Renal pelvis (tissue), 12 donors: ENCODE measurements at places on chromosomes 2 and 18.

DNA sequence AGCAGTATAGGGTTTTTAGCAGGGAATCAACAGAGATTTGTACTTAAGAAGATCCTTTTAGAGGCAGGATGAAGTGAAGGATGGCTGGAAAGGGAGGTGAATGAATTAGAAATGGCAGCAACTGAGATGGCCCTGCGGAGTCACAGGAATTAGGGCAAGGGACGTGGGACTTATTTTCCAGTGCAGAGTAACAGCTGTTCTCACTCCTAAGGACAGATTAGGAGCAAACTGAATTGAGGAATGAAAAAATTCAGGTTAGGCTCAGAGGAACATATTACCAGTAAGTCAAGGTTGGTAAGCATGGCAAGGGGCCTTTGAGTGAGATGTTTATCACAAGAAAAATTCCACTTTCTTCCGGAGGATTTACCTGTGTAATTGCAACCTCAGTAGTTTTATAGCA, 34.4 kb downstream of the COL4A3 start:
- no peak for DNase-seq

DNA sequence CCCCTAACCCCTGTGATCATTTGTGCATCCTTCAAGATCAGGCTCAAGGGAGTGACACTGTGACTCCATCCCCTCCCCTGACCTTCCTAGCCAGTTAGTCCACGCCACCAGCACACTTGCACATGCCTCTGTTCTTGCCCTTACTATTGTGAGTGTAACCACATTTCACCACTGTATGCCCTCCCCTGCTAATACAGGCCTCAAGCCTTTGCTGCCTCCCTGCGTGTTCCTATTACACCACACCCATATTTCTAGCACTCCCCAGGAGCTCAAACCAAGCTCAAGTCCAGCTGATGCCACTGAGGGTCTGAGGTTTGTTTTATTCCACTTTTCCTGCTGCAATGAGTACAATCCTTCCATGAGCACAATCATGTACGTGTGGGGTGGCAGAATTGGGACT, 288.9 kb upstream of the FBXO11 start:
- DNase-seq = no peak

GRCh38 chr2:232363784-232364615, 14.6 kb upstream of the ALPP start:
- no peak for DNase-seq

- no peak for DNase-seq
Measured at GRCh38 chr2:129008055-129008880, 689.6 kb upstream of the HS6ST1 start.

DNA sequence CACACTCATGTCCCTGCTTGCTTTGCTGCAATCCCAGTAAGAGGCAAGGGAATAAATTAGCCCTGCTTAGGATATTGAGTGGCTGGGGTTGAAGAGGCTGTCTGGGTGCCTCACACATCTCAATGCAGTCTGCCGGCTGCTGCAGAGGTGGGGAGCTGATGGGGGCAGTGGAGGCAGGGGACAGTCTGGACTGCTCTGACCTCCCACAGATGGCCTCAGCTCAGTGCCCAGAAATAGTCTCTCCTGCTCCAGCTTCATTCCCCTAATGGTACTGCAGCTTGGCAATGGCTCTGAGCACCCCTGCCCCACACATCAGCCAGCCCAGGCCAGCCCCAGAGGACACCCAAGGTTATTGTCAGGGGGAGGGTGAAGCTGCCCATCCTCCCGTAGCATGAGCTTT, 21.5 kb upstream of the TNS1 start:
- no peak for DNase-seq

- peak; percentile 48 for DNase-seq
Measured at GRCh38 chr2:144935191-144935590, 415.3 kb upstream of the ZEB2 start.

DNA sequence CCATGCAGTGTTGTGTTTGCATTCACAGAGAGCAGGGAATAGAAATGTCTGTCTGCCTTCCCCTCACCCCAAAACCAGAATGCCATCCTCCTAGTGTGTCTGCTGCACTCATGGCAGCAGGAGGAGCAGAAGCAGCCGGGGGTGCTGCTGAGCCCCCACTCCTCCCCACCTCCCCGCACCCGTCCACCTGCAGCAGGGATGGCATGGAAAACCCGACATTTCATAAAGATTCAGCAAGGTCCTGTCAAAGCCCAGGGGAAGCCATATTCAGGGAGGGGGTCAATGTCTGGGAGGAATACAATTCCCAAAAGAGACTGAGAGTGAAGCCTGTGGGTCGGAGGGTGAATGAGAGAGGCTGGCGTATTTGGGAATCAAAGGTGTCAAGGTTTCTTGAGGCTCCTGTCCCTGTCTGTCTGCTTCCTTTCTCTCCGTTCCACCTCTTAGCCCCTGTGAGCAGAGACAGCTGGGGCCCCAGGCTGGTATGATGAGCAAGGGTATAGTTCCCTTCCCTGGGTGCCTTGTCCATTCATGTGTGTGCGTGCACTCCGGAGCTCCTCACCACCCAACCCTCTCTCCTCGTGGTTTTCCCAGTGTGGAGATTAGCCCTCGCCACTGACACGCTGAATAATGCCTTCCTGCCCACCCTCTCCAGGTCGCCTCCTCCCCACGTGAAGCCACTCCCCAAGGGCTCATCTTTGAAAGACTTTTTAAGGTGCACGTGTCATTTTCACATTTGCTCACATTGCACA, 133.5 kb upstream of the ZNF236 start:
- no peak for DNase-seq

GRCh38 chr2:46559261-46559660, 79.9 kb downstream of the TMEM247 start:
- DNase-seq = no peak

GRCh38 chr2:99881901-99882591, 260.3 kb downstream of the AFF3 start:
- DNase-seq = peak; percentile 93

- no peak for DNase-seq
Measured at GRCh38 chr18:58847383-58848071, 17.1 kb upstream of the ZNF532 start.

GRCh38 chr18:41993151-41993550, 38.1 kb downstream of the PIK3C3 start:
- no peak for DNase-seq

DNA sequence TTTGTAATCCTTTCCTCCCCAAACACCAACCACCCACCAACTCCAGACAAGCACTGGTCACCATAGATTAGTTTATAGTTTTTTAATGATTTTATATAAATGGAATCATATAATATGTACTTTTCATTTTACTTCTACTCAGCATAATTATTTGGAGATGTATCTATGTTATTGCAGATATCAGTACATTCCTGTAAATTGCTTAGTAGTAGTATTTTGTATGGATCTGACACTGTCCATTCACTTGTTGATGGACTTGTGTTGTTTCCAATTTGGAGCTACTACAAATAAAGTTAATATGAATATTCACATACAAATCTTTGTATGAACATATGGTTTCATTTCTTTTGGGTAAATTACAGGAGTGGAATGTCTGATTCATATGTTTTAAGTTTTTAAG, 31.0 kb downstream of the ZC3H15 start:
- DNase-seq = no peak

- no peak for DNase-seq
Measured at GRCh38 chr2:55482186-55482884, 37.2 kb upstream of the CFAP36 start.

DNA sequence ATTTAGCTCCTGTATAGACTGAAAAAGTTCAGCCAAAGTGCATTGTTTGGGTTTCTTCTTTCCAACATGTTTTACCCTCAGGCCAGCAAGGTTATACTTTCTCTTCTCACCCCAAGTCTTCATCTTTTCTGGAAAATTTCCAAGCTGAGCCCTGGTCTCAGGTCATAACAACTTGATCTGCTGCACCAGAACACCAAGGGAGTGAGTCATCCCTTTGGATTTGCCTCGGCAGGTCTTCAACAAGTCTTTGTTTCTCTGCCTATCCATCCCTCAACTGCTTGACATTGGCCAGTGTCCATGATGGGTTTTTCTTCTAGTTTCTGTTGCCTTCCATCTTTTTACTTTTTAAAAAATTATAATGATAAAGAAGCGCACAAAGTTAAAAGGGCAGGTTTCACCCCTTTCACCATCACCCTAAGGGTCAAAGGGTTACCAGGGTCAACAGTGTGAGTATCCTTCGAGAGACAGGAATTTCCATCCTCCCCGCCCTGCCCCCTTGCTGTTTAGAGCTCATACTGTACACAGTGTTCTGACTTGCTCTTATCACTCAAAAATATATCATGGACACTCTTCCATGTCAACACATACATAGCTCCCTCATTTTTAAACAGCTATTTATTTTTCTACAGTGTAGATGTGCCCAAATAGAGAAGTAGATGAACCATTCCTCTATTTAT, 5.7 kb upstream of the SPATS2L start:
- no peak for DNase-seq

GRCh38 chr2:41963661-41964525, 83.9 kb upstream of the PKDCC start:
- peak; percentile 95 for DNase-seq

- DNase-seq = no peak
Measured at GRCh38 chr2:105872142-105872728, 127.5 kb downstream of the NCK2 start.

- DNase-seq = no peak
Measured at GRCh38 chr2:240946046-240946445, 39.9 kb downstream of the CROCC2 start.

DNA sequence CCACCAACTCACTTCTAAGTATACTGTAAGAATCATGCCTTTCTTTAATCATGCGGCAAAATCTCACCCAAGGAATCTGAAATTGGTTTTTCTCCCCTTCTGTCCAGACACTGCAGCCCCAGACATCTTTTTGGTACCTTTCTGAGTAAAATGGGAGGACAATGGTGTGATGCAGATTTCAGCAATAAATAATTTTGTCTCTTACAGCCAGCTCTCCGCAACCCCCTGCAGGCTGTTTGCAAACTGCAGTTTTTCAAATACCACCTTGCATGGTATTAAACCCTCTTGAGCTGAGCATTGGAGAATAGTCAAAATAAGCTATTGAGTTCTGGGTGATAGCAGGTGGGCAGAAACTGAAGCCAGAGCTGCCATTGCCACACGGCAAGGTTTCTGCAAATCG, 32.2 kb downstream of the GPR39 start:
- peak; percentile 12 for DNase-seq

- no peak for DNase-seq
Measured at GRCh38 chr2:18527822-18528221, 32.6 kb downstream of the RDH14 start.

DNA sequence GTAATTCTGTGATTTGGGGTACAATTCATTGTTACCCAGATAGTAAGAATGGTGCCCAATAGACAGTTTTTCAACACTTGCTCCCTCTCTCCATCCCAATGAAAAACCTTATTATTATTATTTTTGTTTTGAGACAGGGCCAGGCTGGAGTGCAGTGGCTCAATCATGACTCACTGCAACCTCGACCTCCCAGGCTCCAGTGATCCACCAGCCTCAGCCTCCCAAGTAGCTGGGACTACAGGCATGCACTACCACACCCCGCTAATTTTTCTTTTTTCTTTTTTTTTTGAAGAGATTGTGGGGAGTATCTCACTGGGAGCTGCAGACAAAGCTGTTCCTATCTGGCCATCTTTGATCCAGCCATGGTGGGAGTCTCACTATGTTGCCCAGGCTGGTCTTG, 7.2 kb downstream of the TGFA start:
- DNase-seq = no peak

GRCh38 chr2:193703411-193703810, 1508.7 kb upstream of the TMEFF2 start:
- DNase-seq = no peak

GRCh38 chr2:217922101-217923006, 80.4 kb downstream of the TNS1 start:
- no peak for DNase-seq

DNA sequence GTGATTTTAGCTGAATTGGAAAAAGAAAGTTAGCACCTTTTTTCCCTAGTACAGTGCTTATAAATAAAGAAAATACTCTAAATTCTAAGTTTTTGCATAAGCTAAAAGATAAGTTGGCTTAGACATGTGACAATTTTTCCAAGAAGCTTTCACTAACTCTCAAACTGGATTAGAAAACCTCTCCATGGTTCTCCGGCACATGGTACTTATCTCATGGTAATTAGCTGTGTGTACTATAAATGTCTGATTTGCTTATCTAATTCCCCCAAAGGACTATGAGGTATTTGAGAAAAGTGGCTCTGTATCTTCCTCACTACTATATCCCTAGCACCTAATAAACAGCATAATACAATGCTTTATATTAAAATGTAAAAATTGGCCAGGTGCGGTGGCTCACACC, 71.1 kb downstream of the ROCK1 start:
- DNase-seq = no peak

- DNase-seq = no peak
Measured at GRCh38 chr2:128272601-128273468, 45.8 kb downstream of the HS6ST1 start.

DNA sequence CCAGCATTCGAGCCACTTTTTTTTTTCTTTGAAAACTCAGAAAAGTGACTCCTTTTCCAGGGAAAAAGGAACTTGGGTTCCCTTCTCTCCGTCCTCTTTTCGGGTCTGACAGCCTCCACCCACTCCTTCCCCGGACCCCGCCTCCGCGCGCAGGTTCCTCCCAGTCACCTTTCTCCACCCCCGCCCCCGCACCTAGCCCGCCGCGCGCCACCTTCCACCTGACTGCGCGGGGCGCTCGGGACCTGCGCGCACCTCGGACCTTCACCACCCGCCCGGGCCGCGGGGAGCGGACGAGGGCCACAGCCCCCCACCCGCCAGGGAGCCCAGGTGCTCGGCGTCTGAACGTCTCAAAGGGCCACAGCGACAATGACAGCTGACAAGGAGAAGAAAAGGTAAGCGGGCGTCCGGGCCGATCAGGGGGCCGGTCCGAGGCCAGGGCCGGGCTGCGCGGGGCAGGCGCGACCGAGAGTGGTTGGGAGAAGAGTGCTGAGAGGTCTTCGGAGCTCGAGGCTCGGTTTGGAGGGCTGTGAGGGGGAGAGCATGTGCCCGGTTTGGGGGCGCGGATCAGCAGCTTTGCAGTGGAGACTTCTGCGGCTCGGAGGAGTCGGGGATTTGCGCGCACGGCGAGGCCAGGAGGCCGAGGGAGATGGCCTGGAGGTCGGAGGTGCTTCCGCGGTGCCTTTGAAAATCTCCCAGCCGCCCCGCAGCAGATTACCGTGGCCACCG, 502 bp downstream of the EPAS1 start:
- DNase-seq = no peak

DNA sequence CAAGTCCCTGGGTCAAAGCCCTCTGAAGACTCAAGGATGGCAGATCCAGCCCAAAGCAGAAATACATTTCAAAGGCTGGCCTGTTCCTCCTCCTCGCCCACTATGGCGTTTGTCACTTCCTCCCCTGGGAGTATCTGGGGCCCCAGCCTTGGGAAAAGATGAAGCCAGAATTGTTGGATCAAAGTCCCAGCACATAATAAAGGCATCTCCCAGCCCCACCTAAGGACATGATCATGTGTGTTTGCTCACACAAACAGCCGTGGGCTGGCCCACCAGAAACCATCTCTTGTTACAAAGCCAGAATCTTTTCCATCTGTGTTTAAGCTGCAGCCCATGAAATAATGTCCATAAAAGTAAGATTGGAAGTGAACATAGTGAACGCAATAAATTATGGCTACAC, 50.1 kb upstream of the HAAO start:
- DNase-seq = no peak

GRCh38 chr2:127056631-127057370, 50.2 kb downstream of the BIN1 start:
- DNase-seq = no peak

GRCh38 chr2:25009954-25010353, 31.9 kb upstream of the EFR3B start:
- DNase-seq = no peak

- DNase-seq = no peak
Measured at GRCh38 chr2:191957996-191958860, 111.3 kb upstream of the CAVIN2 start.

- DNase-seq = no peak
Measured at GRCh38 chr2:63058921-63059792, 8.5 kb downstream of the OTX1 start.

GRCh38 chr18:58990720-58991119, 126.0 kb downstream of the ZNF532 start:
- DNase-seq = no peak
